ENCODE measurements at places on chromosomes 7 and 10.

- peak; percentile 59 for DNase-seq
These were observed 58.5 kb downstream of the ABCB4 start for GRCh38 chr7:87416682-87417587.

DNA sequence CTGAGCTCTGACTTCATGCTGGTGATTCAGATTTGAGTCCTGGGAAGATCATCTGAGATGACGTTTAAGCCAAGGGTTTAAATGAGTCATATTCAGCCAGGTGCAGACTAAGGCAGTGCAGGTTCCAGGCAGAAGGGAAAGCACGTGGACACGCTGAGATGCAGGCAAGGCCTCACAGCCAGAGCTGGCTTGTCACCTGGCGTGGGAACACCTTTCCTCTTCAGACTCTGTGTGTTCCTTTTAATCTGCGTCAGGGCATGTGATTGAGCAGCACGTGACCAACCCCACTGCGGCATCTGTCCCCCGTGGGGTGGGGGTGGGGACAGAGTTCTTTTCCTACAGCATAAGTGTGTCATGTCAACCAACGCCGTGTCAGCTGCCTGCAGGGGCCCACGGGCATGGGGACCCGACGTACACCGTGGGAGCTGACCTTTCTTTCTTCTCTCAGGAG is 10.7 kb upstream of the IDI2 start:
- DNase-seq = peak; percentile 19

DNA sequence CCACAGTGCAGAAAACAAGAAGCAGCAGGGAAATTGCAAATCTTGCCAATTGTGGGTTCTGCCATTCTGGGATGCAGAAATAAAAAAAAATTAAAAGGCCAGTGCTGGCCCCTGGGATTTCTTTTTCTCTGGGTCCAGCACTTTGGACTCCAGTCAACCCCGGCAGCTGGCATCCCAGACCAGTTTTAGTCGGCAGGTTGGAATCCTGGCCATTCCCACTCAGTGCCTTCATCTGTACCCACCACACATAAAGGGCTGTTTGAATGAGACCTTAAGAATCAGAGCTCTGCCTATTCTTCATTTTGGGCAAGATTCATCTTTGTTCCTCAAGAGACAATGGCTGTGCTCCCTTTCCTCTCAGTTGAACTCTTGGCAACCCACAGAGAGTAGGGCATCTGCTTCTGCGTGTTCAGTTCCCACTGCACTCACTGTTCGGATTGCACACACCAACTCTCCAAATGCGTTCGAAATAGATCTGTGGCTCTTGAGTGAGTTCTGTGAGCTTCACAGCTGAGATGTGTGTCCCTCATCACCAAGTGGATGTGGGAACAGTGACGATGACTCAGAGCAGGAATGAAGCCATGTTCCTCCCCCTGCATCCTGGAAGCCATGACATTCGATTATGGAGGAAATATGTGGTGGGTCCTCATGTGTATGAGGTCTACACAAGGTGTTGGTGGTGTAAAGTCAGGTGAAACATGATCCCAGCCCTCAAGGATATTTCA is 63.0 kb upstream of the EGFR start:
- no peak for DNase-seq

DNA sequence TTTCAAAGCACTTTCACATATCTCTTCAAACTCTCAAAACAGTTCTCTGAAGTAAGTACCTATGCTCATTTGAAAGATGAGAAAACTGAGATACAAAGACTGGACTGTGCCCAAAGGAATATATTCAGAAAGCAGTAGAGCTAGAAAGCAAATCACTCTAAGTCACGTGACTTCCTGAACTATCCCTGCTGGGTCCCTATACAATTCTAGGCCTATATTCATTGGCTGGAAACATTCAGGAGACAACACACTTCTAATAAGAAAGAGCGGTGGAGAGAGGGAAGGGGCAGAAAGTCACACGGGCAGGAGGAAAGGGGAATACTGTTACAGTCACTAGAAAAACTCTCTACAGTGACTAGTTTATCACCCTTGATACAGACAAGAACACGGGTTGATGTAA is 140.0 kb downstream of the CHCHD3 start:
- DNase-seq = no peak

DNA sequence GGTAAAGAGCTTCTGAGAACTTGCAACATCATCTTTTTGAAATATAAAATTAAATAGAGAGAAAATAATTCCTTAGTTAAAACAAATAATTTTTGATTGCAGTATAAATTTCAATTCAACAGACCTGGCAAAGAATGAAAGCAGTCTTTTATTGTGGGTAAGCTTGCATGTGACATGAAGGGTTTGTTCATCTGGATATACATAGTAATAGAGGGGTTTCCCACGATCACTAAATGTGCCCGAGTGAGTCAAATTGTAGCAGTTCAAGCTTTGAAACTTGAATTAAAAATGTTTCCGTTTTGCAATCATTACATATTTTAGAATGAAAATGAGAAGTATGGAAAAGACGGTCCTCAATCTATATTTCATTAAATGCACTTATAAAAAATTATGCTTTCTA is 658.4 kb upstream of the MBL2 start:
- DNase-seq = no peak

- no peak for DNase-seq
These were observed 89.3 kb downstream of the CYP51A1 start for GRCh38 chr7:92044940-92045339.

DNA sequence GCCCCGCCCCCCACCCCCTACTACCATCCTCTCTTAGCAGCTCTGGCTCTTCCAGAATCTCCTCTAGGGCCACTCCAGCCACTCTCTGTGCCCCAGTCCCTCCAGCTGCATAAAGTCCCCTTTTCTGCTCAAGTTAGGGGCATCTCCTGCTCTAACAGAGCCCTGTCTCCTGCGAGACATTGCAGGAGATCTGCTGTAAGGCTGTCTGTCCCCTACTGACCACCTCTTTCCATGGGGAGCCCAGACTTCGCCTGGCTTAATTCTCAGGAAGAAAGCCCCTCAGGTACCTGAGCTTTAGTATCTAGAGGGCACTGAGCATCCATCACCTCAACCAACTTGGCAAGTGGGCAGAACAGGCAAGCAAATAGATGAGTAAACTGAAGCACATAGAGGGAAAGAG is 200.7 kb upstream of the ZMIZ1 start:
- no peak for DNase-seq

DNA sequence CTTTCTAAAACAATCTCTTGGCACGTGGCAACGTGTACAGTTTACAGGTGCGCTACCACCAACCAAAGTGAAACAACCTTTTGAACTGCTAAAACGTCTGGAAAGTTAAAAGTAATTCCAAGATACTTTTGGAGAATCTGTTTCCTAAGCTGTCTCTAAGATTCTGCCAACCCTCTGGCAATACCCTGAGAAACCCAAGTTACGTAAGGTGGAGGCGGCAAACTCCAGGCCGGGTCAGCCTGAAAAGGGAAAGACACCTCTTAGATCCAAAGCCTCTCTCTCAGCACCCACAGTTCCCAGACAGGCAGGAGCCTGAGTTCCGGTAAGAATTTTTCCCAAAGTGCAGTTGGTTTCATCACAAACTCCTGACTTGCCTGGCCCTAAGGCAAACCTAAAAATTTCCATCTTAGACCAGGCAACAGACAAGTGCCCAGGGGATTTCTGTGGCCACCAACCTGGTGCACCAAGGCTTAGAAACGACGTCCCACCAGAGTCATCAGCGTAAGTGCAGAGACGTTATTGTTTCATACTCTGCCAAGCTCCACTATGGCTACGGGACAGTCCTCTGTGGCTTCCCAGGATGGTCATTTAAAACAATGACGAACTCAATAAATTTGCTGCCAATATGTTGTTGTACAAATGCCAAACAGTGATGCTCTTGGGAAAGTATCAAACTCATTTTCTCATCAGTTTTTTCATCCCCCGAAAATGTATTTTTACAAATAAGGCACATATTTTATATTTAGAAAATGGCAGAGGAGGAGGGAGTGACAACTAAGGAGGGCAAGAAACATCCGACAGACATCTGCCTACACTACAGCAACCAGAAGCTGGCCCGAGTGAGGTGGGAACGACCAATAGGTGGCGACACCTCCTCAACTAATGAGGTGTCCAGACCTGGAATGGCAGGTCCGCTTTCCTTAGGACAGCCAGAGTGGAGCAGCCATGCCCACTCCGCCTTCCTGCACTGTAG is 205.8 kb upstream of the FRMD4A start:
- DNase-seq = no peak
